ENCODE measurements at places on chromosomes 16 and 17.

- no peak for DNase-seq
These were observed 4.4 kb downstream of the CBX4 start for GRCh38 chr17:79834565-79835469.

- DNase-seq, result no peak
These were observed 2.4 kb downstream of the ALKBH5 start for GRCh38 chr17:18185832-18186626.

- DNase-seq, result no peak
These were observed 128.0 kb upstream of the SDK2 start for GRCh38 chr17:73772107-73772705.

- DNase-seq, result no peak
These were observed 35.9 kb upstream of the NUDT7 start for GRCh38 chr16:77686385-77686784.

GRCh38 chr16:89105599-89106151 is 12.0 kb downstream of the ACSF3 start:
- DNase-seq, result no peak

DNA sequence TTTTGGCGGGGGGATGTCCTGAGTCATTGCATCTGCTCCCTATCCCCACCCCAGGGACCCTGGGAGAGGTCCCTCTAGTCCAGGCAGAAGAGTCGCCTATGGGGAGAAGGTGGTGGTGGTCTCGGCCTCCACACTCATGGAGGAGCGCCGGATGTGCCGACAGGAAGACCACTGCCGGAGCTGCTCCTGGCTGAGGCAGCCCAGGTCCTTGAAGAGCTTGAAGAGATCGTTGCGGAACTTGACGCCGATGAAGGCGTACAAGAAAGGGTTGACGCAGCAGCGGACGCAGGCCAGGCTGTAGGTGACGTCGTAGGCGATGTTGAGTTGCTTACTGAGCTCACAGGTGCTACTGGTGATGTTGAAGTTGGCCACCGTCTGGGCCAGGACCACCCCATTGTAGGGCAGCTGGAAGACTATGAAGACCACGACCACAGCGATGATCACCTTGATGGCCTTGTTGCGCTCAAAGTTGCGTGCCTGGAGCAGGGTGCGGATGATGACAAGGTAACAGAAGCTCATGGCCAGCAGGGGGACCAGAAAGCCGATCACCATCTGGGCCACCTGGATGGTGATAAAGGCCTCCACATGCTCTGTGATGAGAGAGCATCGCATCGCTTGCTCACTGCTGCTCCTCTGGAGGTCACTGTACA is 10.5 kb downstream of the CCR7 start:
- no peak for DNase-seq

DNA sequence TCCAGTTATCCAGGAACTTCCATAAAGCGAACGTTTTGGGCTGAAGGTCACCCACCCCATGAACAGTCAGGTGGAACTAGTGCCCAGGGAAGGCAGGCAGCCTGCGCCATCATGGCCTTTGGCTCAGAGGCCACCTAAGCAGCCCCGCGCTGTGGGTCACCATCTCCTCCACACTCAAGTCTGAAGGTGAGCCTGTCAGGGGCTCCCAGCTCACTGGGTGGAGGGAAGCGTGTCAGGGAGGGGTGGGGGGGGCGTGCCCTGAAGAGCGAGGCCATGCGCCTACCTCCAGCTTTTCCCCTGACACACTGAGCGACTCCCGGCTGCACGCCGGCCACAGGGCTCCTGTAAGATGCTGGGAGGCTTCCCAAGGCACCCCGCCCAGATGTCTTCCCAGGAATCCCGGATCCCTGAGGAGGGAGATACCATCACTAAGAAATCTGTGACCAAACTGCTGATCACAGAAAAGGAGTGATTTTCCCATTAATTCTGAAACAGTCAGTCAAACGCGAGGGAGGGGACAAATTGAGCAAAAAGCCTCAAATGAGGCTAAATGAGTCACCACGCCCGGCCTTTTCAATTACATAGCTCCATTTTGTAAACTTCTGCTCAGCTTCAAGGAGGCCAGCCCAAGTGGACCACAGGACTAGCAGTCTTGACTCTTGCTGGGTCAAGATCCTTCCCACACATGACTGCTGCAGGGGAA is 26.5 kb upstream of the SLC25A19 start:
- no peak for DNase-seq

GRCh38 chr17:15485045-15485444 is 17.6 kb upstream of the CDRT4 start:
- DNase-seq, result no peak

DNA sequence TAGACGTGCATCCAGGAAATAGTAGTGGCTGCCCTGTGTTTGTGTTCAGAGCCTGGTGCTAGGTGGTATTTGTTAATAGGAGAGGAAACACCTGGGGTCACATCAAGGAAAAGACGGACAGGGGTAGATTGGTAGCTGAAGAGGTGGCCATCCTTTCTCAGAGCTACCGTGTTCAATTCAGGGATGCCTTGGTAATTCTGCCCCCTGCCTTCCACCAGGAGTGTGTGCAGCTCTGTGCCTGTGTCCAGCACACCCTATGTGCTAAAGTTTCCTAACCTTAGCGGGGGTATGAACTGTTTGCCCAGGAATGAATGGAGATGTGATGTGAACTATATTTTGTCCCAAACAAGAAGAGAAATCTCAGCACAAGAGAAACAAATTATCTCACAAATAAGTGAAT is 174.1 kb upstream of the MPHOSPH6 start:
- no peak for DNase-seq

DNA sequence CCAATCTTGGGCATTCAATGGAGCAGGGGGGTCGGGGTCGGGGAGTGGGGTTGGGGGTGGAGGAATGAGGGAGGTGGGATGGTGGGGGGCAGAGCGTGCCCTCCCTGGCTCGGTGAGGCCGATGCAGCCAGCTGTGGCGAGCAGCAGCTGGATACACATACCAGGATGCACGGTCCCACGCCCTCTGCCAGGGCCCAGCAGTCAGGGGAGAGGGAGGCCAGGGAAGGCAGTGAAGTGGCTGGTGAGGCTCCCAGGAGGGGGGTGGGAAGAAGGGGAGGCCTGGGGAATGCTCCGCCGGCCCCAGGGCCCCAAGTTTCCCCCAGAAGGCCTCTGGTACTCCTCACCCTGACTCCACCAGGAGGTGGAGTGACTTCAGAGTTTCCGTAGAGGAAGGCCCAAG is 77.6 kb upstream of the LHX1 start:
- DNase-seq, result no peak

GRCh38 chr17:82929676-82930042 is 89.8 kb upstream of the ZNF750 start:
- no peak for DNase-seq

DNA sequence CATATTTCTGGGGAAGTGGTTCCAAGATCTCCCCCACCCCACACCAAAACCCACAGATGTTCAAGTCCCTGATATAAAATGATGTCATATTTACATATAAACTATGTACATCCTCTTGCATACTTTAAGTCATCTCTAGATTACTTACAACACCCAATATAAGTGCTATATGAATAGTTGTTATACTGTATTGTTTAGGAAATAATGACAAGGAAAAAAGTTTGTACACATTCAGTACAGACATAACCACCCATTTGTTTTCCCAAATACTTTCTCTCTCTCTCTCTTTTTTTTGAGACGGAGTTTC is 11.5 kb downstream of the CFDP1 start:
- DNase-seq, result no peak

GRCh38 chr16:228151-228851 is 948 bp downstream of the LUC7L start:
- DNase-seq, result no peak

DNA sequence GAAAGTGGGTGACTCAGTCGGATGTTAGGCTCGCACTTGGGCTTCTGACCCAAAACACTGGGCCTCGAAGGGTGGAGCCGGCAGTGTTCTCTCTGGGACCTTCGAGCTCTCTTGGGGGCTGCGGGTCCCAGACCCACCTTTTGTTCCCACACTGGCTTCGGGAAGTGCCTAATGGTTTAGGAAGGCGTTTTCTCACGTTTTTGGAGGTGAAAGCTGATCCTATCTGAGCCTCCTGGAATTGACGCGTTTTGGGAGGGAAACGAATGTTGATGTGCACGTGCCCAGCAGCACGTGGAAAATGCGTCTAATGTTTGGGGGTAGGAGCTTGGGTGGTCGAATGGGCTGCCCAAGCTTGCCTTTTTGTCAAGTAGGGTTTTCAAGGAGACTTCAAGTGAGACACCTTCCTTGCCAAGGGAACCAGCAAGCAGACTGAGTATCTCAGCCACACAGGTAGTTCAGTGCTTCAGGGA is 666 bp downstream of the HGS start:
- no peak for DNase-seq

Data from central memory CD4-positive, alpha-beta T cell (primary cell).